Stimulated activated naive CD8-positive, alpha-beta T cell treated with anti-CD3 and anti-CD28 coated beads, Interleukin-15, amount 100 ng/mL, for 72 hours (primary cell): ENCODE measurements at places on chromosomes 1 and 21.
A peak's percentile ranks its signal among the peaks of the same experiment; 100 is the strongest.

DNA sequence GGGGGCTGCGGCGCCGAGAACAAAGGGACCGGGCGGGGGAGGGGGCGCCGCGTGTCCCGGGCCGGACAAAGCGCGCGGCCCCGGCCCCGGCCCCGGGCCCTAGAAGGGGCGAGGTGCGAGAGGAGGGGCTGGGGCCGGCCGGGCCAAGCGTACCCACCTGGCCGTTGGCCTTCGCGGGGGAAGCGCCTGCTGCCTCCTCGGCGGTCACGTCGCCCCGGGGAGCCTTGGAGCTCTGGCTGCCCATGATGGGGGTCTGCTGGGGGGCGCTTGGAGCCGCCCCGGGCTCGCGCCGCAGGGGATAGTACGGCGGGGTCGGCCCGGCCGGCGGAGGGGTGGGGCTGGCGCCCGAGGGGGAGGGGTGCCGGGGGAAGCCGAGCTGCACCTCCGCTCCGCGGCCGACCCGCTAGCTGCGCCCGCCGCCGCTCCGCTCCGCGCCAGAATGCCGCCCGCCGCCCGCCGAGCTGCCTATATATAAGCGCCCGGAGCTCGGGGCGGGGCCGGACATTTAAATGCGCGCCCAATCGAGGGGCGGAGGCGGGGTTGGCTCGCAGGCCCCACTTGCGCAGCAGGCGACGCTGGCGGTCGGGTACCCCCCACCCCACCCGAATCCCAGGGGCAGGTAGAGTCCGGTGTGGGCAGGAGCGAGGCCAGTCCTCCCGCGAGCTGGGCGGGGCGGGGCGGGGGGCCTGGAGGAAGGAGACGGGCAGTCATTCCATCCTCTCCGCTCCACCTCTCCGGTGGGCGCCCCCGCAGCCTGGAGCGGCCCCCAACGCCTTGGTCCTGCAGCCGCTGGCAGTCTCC lies at the start of gene MARCKSL1:
MARCKSL1 (minus strand) TSS at position 444 of the 801 bp plus-strand sequence; CDS start at position 244, 200 bp downstream.
- DNase-seq, result peak; percentile 78

DNA sequence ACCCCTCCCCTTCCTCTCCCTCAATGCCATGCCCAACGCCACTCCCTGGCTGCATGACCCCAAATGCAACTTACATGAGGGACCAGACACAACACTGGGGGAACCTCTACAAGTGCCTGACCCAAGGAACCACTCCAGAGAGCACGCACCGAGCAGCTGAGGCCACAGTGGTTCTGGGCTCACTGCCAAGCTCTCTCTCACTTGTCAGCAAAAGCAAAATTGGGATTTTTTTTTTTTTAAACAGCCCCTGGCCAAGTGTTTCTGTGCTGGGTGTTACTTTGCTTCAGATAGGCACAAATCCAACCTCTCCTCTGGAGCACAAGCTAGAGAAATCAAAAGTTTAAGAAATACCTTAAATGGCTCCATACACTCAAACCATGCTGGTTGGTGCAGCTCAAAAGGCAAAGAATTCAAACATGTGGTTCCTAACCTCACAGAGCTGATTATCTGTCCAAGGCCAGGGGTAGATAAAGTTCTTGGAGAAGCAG lies 363.0 kb downstream of the SETD4 start:
- DNase-seq, result no peak

- no peak for DNase-seq
Observed at GRCh38 chr1:225319871-225320270, 108.0 kb downstream of the LBR start.

- DNase-seq, result no peak
Observed at GRCh38 chr1:214330222-214330621, 49.3 kb downstream of the SMYD2 start.

DNA sequence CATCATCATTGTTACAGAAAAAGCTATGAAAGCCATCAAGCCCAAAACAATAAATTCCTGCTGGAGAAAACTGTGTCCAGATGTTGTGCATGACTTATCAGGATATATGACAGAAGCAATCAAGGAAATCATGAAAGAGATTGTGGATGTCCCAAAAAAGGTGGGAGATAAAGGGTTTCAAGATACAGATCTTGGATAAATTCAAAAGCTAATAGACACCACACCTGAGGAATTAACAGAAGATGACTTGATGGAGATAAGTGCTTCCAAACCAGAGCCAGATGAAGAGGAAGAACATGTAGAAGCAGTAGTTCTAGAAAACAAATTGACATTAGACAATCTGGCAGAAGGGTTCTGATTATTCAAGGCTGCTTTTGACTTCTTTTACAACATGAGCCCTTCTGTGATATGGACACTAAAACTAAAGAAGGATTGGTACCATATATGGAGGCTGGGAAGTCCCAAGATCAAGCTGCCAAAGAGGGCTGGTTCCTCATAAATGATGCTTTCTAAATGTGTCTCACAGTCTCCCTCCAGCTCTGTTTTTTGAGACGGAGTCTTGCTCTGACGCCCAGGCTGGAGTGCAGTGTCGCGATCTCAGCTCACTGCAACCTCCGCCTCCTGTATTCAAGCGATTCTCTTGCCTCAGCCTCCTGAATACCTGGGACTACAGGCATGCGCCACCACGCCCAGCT lies 32.1 kb upstream of the LRIG2 start:
- no peak for DNase-seq

DNA sequence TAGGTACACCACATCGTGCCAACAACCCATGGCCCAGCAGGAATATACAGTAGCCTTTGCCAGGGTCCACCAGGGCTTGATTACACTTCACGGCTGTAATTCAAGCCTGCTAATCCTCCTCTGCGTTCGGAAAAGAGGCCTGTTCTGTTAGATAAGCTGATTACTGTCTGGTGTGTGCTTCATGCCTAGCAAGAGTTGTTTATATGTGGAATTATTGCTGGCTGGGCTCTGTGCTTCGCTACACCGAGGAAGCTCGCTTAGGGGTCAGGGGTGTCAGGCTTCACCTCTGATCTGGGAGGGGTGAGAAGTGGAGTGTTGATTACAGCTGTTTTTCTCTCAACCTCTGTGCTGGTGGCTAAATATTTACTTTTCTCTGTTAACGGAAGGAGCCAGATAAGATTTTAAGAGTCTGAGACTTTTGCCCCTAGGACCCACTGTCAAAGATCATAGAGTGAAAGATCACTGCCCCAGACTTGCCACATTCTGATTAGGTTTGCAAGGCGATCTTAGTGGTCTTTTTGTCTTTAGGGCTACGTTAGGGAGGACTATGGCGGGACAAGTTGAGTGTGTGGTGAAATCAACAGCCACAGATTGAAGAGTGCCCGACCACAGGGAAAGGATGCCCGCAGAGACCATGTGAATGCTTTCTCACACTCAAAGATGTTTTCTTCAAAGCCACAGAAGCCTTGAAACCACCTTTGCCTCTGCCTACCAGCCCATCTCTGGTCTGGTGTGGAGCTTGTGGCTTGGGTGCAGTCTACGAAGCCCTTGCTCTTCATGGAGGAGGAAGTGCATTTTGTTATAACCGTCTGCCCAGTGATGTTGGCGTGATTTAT lies 216.1 kb downstream of the PBX1 start:
- DNase-seq, result no peak

DNA sequence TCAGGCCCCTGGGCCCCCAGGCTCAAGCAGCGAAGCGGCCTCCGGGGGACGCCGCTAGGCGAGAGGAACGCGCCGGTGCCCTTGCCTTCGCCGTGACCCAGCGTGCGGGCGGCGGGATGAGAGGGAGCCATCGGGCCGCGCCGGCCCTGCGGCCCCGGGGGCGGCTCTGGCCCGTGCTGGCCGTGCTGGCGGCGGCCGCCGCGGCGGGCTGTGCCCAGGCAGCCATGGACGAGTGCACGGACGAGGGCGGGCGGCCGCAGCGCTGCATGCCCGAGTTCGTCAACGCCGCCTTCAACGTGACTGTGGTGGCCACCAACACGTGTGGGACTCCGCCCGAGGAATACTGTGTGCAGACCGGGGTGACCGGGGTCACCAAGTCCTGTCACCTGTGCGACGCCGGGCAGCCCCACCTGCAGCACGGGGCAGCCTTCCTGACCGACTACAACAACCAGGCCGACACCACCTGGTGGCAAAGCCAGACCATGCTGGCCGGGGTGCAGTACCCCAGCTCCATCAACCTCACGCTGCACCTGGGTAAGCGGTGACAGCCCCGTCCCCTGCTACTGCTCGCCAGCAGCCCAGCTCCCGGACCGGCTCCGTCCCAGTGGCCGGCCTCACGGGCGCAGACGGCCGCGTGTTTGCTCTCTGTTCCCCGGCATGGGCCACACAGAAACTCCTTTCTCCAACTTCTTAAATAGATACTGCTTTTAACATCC lies 539 bp downstream of the LAMC1 start:
- DNase-seq, result peak; percentile 58

DNA sequence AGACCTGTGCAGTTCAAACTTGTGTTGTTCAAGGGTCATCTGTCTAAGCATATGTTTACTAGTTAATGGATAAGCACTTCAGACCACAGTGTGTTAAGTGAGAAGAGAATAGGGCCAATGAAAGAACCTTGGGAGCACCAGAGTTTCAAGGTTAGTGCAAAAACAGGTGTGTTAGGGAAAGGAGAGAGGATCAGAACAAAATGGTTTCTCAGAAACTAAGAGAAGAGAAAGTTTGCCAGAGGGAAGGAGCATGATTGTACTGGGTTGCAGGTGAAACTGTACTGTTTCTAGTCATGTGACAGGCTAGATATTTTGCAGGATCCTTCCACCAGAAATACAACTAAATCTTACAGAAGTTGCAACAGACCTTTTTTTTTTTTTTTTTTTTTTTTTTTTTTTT lies 23.3 kb downstream of the RPRD2 start:
- no peak for DNase-seq

DNA sequence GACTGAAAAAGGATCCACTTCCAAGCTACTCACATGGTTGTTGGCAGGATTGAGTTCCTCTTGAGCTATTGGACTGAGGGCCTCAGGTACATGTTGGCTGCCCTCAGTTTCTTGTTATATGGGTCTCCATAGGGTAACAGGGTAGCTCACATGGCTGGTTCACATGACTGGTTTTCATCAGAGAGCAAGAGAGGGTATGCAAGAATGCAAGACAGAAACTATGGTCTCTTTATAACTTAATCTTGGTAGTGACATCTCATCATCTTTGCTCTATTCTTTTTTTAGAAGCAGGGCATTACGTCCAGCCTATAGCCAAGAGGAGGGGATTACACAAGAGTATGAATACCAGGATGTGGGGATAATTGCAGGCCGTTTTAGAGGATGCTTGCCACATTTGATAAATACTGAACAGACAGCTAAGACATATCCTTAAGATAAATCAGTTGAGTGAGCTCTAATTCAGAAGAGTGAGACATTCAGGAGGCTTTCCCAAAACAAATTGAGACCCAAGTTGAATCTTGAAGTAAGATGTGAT lies 100.2 kb downstream of the HMCN1 start:
- no peak for DNase-seq

DNA sequence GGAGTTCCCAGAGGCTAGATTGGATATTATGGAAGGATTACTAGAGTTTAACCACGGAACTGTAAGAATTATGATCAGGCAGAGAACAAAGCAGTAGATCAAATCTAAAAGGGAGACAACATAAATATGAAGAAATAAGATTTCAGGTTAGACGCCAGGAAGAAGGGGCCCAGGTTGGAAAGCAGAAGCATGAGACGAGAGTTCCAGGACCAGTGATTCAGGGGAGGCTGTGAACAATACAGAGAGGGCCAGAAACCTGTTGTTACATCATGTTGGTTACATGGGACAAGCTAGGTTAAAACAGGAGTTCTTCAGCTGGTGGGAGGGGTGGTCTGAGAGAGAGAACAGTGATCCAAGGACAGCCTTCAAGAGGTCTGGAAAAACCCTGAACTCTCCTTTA lies 128.4 kb upstream of the MROH9 start:
- DNase-seq, result no peak

DNA sequence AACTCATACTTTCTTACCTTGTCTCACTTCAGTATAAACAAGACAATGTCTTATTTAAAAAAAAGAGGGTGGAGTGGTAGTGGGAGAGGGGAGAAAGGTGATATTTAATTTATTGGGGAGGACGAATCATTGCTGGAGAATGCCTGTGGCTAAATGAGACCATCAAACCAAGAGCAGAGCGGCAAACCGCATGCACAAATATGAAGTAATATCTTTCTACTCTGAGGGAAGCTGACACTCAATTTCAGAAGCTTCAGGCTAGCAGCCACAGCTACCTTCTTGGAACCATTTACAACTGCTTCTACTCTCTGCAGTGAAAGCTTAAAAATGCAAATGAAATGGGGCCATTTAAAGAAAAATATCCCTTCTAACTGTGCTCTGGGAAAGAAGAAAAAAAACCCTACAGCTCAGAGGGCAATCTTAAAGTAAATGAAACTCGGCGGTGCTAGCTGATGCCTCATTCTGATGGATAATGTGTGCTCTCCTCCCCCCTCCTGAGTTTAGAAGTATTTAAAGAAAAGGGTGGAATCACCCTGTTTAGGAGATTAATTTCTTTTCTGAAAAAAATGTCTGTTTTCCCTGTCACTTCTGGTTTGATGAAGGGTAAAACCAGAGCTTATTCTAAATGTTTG lies 178.2 kb upstream of the CAMK1G start:
- DNase-seq, result no peak

DNA sequence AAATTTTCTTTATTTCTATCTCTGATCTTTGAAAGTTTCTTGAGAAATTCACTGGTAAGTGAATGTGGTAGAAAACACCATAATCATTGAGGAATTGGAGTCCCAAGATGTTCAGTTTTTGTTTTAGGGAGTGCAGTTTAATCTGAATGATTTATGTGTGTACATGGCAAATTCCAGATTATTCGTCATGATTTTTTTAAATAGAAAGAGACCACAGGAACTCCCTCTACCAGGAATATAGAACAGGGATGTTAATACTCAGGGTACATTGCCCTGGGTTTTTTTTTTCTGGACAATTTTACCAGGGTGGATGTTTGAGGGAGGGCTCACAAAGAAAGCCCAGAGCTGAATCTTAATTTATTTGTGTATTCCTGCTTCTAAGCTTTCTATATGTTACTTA lies 109.0 kb downstream of the VPS13D start:
- DNase-seq, result no peak
